Colonic mucosa (tissue), 4 donors: ENCODE measurements at places on chromosomes 12 and 14. TPM values are rescaled to one million over a fixed set of nuclear protein-coding genes. Genes with fewer than 3 reads are reported as not detected.

GRCh38 chr12:19633194-19633593 lies 193.9 kb downstream of the AEBP2 start:
- H3K4me3 ChIP-seq = no peak overlapping the region
- no peak overlapping the region for H3K27ac ChIP-seq
- H3K4me1 ChIP-seq = no peaks in the 10 kb centered on the region
- H3K36me3 ChIP-seq = no peaks in the 10 kb centered on the region
- no peaks in the 10 kb centered on the region for H3K27me3 ChIP-seq
- no peak for DNase-seq

FOXG1 gene
- total RNA-seq = not detected

CNTN1 gene
- 0.77 TPM for total RNA-seq

DNA sequence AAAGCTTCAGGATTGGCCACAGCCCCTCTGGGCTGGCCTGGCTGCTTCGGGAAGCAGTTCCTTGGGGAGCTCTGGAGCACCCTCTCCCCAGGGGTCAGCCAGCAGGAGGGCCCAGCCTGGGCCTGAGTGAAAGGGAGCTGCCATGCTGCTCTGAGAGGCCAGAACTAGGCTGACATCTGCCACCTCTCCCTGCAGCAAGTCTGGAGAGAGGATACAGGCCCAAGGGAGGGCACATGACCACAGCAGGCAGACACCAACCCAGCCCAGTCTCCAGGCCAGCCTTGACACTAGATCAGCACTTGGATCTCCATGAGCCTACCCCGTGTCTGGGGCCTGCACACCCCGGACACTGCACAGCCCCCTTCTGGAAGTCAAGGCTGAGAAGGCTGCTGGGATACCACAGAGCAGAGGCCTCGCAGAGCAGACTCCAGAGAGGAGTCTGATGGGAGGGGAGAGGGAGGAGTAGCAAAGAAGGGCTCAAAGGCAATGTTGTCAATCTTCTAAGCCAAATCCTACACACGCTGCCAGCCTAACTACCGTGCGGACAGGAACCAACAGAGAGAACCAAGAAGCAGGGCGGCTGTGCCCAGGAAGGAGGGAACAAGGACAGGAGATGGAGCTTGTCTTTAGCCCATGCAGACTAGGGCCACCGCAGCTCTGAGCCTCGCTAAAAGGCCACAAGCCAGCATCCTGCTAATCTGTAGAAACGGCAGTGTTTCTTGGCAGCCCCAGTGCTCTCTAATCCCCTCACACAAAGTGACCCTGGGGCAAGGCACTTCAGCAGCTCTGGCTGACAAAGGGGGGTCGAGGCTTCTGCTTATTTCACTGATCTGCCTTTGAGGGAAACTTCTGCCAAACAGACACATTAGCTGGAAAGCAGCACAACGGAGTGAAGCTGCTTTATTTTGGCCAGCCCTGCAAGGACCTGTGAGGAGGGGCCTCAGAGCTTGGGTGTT lies 12.9 kb downstream of the COL2A1 start:
- H3K27me3 ChIP-seq = no peaks in the 10 kb centered on the region
- no peaks in the 10 kb centered on the region for H3K4me1 ChIP-seq
- H3K36me3 ChIP-seq = no peaks in the 10 kb centered on the region
- DNase-seq = no peak
- no peak overlapping the region for H3K4me3 ChIP-seq
